ENCODE measurements at places on chromosomes 12 and 14. TPM values are rescaled to one million over a fixed set of nuclear protein-coding genes. Genes with fewer than 3 reads are reported as not detected.

The SMIM41 gene
- total RNA-seq = not detected

DNA sequence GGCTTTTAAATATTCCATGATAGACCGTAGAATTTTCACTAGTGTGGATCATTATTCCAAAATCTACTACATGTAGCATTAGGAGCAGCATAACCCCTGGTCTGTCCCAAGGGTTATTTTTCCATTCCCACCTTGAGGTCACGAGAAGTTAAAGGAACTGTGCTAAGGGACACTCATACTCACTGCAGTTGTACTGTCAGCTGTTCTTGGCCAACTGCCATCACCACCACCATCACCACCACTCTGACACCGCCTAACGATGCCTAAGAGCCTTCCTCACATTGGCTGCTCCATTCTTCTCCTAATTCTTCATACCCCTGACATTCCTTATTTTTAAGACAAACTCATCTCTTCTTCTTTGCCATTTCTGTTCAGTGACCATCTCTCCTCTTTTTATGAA lies 13.4 kb upstream of the PTGDR start:
- no peak for DNase-seq

DNA sequence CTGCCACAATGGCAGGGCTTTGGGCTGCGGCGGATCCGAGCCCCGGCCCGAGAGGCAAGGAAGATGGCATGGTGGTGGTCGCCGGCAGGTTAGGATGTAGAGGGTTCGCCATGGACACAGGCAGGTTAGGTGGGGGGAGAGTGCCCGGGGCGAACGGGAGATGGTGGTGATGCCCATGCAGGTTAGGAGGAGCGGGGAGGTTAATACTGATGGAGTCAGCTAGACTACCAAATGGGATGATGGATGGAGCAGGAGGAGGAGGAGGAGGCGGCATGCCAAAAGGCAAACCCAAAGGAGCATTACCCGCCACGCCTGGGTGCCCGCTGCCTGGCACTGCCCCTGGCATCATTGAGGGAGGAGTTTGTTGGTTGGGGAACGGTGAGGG lies 6.2 kb downstream of the MYL6 start:
- no peak for DNase-seq

The AHSA1 gene
- 370 TPM for total RNA-seq

GRCh38 chr12:107759410-107759809 lies 1.5 kb downstream of the PRDM4 start:
- no peak for DNase-seq

GRCh38 chr14:33490555-33490954 lies 460.3 kb downstream of the EGLN3 start:
- DNase-seq = no peak

The KRT7 gene
- total RNA-seq = 21.2 TPM

The IQSEC3 gene
- total RNA-seq = 0.24 TPM

The KRT83 gene
- not detected for total RNA-seq

The IFI27 gene
- 37.0 TPM for total RNA-seq

DNA sequence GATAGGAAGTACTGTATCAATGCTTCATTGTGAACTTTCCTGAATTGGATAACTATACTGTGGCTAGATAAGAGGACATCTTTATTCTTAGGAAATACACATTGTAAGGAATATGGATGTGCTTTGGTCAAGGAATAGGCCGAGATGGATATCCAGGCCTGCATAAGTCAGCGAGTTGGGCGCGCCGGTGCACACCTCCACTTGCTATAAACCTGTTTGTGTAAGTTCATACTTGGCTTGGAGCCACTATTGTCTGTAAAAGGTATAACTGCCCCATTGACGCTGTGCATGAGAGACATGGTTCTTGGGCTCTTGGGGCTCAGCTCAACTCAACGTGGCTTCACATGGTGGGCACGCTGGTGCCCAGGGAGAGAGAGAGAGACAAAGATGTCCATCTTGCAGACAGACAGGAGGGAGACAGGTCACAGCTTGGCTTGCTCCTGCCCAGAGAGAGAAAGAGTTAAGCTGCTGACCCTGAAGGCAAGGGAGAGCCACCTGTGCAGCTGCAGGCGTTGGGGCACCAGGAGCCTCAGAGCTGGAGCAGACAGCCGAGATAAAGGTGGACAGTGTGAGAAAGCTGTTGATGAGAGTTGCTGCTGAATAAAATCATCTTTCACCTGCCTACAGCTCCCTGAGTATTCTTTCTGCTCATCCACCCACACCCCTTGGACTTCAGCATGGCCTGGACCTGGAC lies 34.1 kb upstream of the COCH start:
- no peak for DNase-seq

DNA sequence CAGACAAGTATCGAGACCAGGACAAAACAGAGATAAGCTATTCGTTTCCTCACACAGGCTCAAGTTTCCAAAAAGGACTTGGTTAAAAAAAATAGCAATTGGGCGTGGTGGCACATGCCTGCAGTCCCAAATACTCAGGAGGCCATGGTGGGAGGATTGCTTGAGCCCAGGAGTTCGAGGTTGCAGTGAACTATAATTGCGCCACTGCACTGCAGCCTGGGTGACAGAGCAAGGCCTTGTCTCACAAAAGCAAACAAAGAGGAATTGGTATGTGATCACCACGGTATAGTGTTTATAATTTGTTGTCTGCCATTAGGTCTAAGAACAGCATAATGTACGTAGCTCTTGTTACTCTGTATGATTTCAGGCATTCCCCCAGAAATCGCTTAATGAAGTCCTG lies 175.3 kb downstream of the DERA start:
- DNase-seq = no peak

- no peak for DNase-seq
Observed at GRCh38 chr12:104083769-104084475, 19.6 kb downstream of the HCFC2 start.

DNA sequence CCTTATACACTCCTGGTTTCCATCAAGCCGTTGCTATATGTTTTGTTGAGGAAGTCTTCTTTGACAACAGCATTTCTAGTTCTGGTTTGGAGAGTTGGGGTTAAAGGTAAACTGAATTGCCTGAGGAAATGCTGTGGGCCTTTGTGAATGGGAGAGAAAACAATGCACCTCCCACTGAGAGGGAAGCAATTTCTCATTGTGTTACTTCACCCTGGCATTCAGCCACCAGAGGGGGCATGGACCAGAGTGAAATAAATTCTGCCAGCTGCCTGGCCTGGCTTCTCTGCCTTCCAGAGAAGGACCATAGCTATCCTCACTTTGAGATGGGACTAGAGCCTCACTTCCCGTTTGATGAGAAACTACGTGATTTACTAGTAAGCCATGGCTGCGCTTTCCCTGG lies 475.3 kb downstream of the EGLN3 start:
- no peak for DNase-seq

- no peak for DNase-seq
Observed at GRCh38 chr12:49515266-49515665, 23.6 kb upstream of the KCNH3 start.

- DNase-seq = no peak
Observed at GRCh38 chr12:91722072-91722471, 423.6 kb downstream of the BTG1 start.

- DNase-seq = no peak
Observed at GRCh38 chr14:56515739-56516138, 63.9 kb upstream of the TMEM260 start.

GRCh38 chr14:87231336-87232026 lies 761.5 kb downstream of the GALC start:
- no peak for DNase-seq

DNA sequence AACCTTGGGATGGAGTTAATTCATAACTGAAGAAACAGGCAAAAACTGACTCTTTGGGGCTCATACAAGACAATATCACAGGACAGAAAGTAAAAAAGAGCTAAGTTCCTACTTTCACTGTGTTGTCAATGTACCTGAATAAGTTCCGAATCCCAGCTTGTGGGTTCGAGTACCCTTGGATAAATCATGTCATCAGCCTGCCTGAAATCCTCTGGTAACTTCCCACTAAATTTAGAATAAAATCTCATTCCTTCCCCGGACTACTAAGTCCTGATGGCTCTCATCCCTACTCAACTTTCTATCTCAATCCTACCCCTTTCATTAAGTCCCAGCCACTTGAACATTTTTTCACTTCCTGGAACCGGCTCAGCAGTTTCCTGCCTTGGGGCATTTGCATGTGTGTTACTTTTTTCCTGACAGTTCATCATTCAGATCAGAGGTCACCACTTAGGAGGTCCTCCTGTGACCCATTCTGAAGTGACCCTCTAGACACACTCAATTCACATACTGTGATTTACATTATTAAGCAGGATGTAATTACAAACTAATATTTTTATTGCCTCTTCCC lies 12.7 kb downstream of the ERP29 start:
- DNase-seq = no peak

DNA sequence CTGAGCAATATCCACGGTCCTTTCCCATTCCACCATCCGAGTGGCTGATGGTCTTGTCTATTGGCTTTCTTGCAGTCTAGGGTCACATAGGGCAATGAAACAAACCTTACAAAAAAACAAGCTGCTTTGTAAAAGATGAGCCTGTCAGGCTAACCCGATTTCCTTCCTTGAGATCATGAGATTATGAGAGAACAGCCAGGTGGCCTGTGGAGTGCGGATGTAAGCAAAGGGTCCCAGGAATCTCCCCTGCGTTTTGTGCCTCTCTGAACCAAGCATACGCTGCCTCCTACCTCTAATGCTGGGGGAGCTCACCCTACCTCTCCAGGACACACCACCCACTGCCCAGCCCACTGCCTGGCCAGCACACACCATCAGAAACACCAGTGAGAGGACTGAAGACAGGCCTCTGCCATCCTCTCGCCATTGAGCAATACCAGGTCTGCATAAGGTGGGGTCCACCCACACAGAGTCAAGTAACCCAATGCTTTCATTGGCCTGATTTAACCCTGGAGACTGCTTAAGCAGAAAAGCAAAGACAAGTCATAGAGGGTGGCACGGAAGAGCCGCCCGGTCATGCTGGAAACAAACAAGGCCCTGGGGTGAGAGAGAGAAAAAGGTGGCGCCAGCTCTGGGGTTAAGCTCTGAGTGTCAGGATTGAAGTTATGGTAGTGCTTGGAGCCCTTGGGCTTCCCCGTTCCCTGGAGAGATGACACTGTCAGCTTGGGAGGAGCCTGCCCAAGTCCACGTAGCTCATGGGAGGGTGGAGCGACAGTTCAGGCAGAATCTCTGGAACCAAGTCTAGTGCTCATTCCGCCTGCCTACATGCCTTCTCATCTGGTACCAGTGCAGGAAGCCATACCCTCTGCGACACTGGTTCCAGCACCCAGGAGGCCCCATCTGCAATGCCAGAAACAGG lies 46.6 kb downstream of the CALM1 start:
- no peak for DNase-seq

The HOXC5 gene
- total RNA-seq = not detected

DNA sequence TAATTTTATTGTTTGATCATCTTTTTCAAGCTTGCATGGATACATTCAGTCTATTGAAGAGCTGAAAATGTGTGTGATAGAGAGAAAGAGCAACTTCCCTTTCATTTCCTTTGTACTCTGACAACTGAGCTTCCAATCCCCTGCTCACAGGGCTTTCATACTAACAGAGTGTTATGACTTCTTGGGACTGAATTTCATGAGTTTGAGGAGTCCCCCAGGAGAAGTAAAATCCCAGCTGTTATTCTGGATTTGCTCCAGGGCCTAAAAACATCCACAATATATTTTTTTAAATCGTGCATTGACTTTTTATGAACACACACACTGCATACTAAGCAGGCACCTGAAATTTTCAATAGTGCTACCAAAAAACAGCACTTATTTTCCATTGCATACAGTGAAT lies 195.8 kb upstream of the CAND1 start:
- no peak for DNase-seq

GRCh38 chr12:95733141-95733825 lies 57.3 kb downstream of the NTN4 start:
- no peak for DNase-seq

The DHRS2 gene
- total RNA-seq = 1.6 TPM

DNA sequence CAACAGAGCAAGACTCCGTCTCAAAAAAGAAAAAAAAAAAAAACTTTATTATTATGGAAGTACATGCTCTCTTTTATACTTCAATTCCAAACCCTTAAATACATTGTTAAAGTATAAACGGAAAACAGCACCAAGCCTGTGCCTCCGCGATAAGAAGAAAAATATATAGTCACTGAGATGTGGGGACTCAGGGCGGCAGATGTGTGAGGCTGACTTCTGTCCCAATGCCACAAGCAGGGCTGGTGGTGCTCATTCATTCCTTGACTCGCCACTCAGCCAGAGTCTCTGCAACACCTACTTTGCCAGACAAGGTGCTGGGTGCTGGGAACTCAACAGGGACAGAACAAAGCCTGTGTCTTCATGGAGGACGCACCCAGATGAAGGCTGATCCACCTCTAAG lies 13.8 kb downstream of the LGMN start:
- no peak for DNase-seq

The OTOGL gene
- total RNA-seq = 0.21 TPM

DNA sequence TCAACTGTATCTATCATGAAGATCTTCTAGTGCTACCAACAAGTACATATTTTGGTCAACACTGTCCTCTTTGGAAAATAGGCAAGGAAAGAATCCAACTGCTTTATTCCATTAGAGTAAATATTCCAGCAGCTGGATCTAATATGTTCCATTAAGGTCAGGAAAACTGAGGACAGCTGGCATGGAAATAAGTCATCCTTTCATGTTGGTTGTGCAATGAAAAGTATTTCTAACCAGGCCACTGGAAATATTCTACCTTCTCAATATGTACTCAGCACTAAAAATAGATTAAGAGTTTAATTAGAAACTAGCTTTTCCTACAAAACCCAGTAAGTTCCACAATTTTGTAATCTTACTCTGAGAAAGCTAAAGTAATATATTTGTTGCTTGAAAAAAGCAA lies 19.6 kb downstream of the HIGD1C start:
- no peak for DNase-seq

DNA sequence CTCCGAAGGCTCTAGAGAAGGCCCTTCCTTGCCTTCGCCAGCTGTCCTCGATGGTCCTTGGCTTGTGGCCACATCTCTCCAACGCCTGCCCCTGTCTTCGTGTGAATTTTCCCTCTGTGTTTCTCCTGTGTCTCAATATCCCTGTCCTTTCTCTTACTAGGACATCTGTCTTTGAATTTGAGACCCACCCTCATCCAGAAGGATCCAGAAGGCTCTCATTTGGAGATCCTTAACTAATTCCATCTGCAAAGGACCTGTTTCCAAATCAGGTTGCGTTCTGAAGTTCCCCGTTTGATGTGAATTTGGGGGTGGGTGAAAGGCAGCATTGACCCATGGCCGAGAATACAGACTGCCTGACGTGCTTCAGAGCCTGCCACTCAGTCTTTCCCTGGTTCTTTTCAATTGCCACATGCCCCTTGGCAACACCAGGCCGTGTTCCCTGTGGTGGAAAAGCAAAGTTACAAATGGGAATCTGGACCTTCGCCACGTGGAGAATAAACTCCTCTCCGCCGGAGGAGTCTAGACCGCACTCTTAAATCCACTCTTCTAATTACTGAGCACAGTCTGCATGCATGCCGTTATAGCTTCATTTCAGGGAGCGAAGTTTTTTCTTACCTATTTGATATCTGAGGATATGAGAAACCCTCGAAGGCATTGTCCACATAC lies 158.8 kb downstream of the TMEM132C start:
- DNase-seq = no peak

DNA sequence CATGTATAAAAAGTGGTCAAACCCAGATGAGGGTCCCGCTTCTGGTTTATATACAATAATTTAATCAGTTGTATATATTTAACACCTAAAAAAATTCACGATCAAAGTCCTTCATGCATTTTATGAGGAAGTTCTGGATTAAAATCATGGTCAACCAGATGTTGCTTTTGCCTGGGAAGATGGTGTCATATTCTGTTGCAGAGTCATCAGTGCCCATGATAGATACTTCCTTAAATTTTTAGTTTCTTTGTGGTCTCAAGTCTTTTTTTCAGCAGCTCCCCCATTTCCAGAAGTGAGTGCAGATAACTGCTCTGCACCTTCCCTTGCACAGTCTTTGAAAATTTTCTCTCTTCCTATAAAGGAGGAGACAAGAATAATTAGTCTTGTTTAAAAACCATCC lies 16.1 kb downstream of the ERP29 start:
- DNase-seq = no peak

Measured in activated T-helper 1 cell treated with anti-CD3 and anti-CD28 coated beads, Interleukin-12 subunit alpha, Interleukin-12 subunit beta, Interleukin-2, Interleukin-4 antibody, amounts not matched to agents 30 ng/mL and 10 ng/mL and 1 ng/mL, durations not matched to agents 14 hours and 24 hours and 36 hours (primary cell).